Activated CD4-positive, alpha-beta memory T cell treated with anti-CD3 and anti-CD28 coated beads, Interleukin-2, amount 10 ng/mL, durations not matched to agents 7 days and 5 days (primary cell): ENCODE measurements at places on chromosomes 3 and 15. TPM values are rescaled to one million over a fixed set of nuclear protein-coding genes. Genes with fewer than 3 reads are reported as not detected.

DNA sequence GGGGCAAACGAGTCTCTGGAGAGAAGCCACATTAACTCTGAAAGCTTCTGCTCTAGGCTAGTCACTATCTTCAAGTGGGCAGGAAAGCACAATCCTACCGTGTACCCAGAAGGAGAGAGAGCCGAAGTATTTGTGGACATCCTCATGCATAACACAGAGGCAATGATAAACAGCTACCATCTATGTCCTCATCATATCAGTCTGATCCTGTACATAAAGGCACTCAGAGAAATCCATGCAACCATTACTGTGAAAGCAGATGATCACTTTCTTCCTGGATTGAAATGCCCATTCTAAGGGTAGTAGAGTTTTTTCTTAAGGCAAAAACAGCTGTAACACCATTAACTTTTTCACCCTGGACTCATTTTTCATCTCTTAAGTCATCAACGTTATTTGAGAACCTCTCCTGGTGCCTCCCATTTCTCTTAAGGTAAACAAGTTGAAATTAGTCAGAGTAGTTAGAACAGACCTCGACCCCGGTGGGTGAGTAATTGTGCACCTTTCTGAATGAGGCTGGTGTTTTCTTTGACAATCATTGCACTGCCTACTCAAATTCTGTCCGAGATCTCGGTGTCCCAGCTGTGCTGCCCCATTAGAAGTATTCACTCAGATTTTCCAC lies 327.4 kb downstream of the SHQ1 start:
- H3K4me3 ChIP-seq: no peak overlapping the region
- H3K36me3 ChIP-seq: no peaks in the 10 kb centered on the region
- peak overlapping the region; percentile 44 for H3K27ac ChIP-seq
- H3K4me1 ChIP-seq: peaks cover 36% of the 10 kb centered on the region
- DNase-seq: peak; percentile 31

- H3K36me3 ChIP-seq: no peaks in the 10 kb centered on the region
- no peak for DNase-seq
- no peak overlapping the region for H3K27ac ChIP-seq
- peaks cover 46% of the 10 kb centered on the region for H3K27me3 ChIP-seq
Measured at GRCh38 chr3:197428952-197429351, 126.8 kb downstream of the BDH1 start.

- H3K27ac ChIP-seq: no peak overlapping the region
- no peak for DNase-seq
- H3K4me3 ChIP-seq: no peak overlapping the region
Measured at GRCh38 chr3:47004369-47005211, 25.1 kb downstream of the NBEAL2 start.

SPSB4 gene
- total RNA-seq: not detected

COL6A5 gene
- 0.05 TPM for total RNA-seq

DNA sequence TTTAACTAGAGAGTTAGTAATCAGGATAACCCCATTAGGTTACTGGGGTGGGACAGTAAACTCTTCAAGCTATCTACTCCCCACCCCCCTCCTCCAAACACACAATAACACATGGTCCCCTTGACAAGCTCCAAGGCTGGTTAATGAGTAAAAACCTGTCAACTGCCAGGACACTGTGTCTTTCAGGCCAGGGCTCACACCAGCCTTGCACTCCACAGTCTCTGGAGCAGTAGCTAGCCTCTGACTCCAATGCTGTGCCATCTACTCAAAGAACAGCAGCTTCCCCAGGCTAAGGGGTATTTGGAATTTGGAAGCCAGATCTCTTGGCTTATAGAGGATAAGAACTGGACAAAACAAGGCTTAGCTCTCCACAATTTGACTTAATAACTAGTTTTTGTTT lies 115.8 kb downstream of the LRIG1 start:
- H3K4me1 ChIP-seq: peaks cover 10% of the 10 kb centered on the region
- DNase-seq: no peak
- H3K27me3 ChIP-seq: no peaks in the 10 kb centered on the region
- H3K4me3 ChIP-seq: no peak overlapping the region
- H3K27ac ChIP-seq: no peak overlapping the region

QARS1 gene
- 194 TPM for total RNA-seq

FOXL2 gene
- not detected for total RNA-seq

DNA sequence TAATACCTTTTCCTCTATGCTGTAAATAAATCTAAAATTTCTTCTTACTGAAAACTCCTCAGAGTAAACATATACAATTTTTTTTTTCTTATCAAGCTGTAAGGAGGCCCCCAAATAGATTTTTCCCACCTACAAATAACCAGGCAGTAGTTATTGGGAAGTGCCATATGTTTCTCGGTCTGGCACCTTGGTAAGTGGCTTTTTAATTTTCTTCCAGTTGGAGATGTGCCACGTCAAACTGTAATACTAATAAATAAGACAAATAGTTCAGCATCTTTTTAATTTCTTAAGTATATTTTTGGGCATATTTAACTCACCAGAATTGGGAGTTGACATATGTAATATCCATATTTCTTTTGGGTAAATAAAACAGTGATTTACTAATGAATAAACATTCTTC lies 346.3 kb downstream of the DIPK2A start:
- no peak overlapping the region for H3K4me3 ChIP-seq
- no peak for DNase-seq
- H3K36me3 ChIP-seq: no peaks in the 10 kb centered on the region
- H3K27me3 ChIP-seq: no peaks in the 10 kb centered on the region
- H3K27ac ChIP-seq: no peak overlapping the region

- no peak overlapping the region for H3K27ac ChIP-seq
- no peaks in the 10 kb centered on the region for H3K27me3 ChIP-seq
Measured at GRCh38 chr15:101307897-101308603, 13.0 kb upstream of the SNRPA1 start.

- no peak for DNase-seq
- no peak overlapping the region for H3K4me3 ChIP-seq
Measured at GRCh38 chr15:50943638-50944037, 35.2 kb downstream of the AP4E1 start.

DNA sequence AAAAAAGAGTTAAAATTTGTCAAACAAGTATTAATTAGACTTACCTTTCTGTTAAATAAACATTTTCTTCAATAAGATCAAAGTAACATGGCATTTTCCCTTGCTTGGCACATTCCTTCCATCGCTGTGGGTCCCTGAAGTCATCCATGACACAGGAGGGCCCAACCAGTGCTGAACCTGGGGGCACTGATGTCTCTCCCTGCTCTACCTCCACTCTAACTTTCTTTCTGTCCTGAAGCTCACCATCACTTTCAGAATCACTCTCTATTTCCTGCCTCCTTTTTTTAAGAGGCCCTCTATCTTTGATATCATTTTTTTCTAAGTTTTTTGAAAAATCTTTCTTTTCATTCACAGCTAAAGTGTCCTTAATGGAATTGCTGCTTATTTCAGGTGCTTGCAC lies 43.8 kb downstream of the SETD2 start:
- DNase-seq: no peak
- H3K27ac ChIP-seq: no peak overlapping the region
- H3K27me3 ChIP-seq: no peaks in the 10 kb centered on the region
- H3K36me3 ChIP-seq: peaks cover 58% of the 10 kb centered on the region

LRRC31 gene
- not detected for total RNA-seq
